G401 (cell line): ENCODE measurements at places on chromosomes 12 and 14.

GRCh38 chr12:111390910-111391309 lies 14.8 kb upstream of the SH2B3 start:
- DNase-seq = no peak

- DNase-seq = no peak
Measured at GRCh38 chr14:44287858-44288257, 219.2 kb downstream of the FSCB start.

- DNase-seq = no peak
Measured at GRCh38 chr12:19030603-19031002, 98.9 kb upstream of the PLEKHA5 start.

DNA sequence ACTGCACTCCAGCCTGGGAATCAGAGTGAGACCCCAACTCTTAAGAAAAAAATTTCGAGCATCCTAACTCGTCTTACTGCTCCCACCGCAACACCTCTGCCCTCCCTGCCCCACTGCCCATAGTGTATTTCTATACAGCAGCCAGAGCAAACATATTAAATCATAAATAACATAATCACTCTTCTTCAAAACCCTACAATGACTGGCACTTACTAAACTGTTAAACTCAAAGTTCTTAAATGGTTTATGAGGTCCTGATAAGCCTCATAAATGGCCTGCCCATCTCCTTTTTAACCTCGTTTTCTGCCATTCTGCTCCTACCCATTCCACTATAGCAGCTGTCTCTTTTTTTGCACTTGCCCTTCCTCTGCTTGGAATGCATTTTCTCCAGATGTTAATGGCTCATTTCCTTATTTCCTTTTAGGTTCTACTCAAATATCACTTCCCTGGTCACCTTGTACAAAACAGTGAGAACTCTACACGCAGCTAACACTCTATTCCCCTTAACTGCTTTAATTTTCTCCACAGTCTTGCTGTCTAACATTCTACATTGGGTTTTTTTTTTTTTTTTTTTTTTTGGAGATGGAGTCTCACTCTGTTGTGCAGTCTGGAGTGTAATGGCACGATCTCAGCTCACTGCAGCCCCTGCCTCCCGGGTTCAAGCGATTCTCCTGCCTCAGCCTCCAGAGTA lies 45.2 kb downstream of the CDK17 start:
- DNase-seq = no peak

GRCh38 chr14:103343164-103343879 lies 9.3 kb downstream of the EIF5 start:
- DNase-seq = no peak

DNA sequence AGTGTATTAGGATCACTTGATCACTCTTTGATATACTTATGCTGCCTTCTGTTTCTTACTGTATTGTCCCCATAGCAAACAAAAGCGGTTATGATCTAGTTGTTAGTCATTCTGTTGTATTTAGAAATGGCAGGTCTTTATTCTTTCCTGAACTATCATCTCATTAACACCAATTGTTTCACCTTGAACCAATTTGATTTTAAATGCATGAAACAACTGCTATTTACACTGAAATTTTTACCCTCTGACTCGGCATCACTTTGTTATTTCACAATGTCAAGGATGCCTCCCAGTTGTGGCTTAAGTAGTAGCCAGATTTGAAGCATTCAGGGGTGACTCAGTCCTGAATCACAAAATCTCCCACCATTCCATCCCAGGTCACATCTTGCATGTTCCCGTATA lies 303.5 kb downstream of the EGLN3 start:
- DNase-seq = no peak

DNA sequence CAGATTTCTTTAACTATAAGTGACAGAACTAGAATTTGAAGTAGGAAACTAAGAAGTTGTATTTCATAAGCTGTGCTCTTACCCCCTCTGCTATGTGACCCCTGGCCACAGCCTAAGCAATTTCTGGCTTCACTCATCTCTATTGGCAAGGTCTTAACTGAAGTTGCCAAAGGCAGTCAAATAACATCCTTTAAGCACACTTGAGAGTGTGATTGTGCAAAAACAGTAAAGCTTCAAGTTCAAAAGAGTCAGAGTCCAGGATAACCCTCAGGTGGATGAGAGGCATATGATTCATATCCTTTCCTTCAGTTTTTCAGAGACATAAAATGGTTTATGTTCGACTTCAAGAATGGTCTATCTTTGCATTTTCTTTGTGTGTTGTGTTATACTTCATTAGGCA lies 45.2 kb downstream of the GRIP1 start:
- DNase-seq = no peak

DNA sequence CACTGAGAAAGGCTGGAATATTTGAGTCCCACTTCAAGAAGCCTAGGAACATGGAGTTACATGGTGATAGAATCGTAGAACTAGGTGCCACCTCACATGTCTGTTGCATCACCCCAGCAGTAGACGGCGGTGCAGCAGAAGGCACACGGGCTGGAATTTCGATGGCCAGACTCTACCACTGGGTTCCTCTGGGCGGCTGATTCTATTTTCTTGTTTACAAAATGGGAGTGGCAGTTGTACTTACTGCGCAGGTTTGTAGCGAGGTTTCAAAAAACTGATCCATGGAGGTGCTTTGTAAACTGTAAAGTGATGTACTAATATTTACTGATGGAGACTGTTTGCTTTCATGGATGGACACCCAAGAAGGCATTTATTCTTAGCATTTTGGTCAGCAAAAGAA lies 45.7 kb downstream of the WDR20 start:
- no peak for DNase-seq

DNA sequence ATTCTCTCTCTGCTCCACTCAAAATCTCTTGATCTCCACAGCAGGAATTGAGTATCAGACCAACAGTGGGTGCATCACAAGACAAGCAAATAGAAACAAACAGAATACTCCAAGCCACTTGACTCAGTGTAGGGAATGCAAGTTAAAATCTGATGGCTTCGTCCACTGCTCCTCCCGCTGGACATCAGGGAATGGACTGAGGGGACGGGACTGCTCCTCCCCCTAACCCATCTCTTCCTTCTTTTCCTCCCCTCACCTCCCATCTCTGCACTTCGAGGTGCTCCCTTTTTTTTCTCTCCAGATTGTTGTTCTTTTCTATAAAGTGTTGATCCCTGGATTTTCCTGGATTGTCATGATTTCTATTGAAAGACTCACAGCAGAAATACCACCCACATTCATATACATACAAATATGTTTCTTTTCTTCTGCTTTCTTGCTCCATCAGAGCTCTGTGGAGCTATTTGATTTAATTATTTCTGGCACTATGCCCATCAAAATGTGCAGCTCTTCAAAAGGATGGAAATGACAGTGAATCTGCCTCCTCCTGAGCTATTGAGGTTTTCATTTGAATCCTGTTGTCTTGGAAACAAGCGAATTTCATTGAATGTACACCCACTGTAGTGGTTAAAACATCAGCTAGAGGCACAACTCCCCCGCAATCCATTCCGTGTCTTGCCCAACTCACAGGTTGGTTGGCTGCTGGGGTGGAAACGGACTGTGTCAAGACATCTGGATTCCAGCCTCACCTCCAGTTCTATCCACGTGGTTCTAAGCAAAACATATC lies 199.7 kb downstream of the SPTSSA start:
- no peak for DNase-seq

DNA sequence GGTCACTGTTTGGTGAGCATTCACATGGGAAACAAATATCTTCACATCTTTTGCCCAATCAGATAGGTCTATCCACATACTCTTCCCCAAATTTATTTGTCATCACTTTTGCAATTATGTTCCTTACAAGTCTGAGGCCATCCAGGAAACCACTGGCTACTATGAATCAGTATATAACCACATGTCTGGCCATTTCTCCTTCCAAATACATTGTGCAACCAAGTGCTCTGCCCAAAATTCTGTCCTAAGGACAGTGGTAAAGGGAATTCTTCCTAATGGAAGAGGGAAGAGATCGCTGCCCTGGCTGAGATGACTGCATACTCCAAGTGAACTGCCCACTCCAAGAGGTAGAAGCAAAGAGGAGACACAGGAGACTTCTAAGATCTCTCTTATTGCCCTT lies 148.9 kb upstream of the MAX start:
- DNase-seq = no peak

GRCh38 chr14:69049675-69050074 lies 70.6 kb upstream of the ACTN1 start:
- no peak for DNase-seq

- DNase-seq = no peak
Measured at GRCh38 chr12:121943926-121944325, 25.5 kb downstream of the CFAP251 start.

- no peak for DNase-seq
Measured at GRCh38 chr12:109925185-109925840, 25.2 kb downstream of the TCHP start.

- peak; percentile 80 for DNase-seq
Measured at GRCh38 chr12:13255792-13256691, 59.5 kb downstream of the EMP1 start.

GRCh38 chr14:70830998-70831781 lies 21.9 kb upstream of the MAP3K9 start:
- no peak for DNase-seq

DNA sequence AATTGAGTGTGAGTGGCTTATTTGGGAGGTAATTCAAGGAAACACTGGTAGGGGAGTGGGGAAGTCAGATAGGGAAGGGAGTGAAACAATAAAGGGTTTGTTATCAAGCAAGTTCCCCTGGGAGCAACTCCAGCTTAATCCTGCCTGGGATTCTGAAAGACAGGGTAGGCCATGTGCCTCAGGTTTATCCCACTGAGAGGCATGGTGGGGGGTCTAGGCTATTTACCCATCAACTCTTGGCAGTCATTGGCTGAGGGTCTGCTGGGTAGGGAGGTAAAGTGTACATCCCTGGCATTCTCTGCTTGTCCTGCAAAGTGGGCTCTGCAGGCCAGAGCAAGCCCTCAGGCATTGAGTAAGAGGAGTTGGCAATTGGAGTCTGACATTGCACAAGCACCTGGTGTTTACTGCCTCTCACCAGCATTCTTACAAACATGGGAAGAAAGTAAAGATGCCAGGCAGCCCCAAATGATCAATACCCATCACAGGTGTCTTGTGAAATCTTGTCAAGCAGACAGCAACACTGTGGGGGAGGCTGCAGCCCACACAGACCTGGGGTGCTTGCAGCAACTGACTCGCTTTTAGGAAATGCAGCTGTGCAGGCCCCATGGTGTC lies 169.3 kb downstream of the KTN1 start:
- no peak for DNase-seq

DNA sequence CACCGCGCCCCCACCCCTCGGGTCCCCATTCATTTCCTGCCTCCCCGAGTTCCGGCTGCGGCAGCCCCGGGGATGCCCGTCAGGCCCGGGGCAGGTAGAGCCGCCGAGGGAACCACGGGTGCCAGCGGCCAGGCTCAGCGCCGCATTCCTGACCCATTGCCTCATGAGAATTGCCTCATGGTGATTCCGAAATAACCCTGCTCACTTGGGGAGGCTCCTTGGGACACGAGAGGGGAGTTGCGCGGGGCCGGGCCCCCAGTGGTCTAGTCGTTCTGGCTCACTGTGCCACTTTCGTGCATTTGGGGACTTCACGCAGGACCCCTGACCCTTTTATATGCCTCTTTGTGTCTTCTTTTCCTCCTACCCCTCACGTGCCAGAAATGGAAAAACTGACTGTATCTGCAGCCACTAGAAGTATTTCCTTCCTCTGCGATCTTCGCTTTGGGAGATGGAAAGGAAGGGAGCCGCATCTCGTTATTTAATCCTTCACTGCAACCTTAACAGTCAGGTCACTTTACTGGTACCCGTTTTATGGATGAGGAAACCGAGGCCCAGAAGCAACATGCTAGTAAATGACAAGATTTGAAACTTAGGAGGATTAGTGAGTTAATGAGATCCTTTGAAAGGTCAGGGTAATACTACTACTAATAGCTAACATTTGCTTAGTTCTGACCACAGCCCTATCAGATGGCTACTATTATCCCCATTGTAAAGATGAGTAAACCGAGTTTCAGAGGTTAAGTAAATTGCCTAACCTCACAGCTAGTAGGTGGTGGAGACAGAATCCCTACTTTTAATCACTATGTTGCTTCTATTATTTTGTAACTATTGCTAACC lies 768 bp downstream of the PTPN11 start:
- DNase-seq = no peak

DNA sequence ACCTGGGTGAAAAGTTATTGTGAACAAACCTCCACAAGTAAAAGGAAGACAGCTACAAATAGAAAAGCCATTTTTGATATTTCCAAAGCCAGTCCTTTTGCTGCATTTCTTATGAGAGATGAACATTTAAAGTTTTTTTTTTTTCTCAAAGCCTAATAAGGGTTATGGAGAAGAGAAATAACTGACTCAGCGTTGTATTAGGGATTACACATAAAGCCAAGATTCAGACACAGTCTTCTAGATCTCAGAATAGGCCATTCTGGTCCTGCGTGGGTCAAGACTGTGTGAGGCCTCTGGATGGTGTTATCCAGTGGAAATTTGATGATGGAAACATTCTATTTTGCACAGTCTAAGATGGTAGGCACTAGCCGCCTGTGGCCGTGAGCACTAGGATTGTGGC lies 459.8 kb downstream of the EGLN3 start:
- DNase-seq = no peak

DNA sequence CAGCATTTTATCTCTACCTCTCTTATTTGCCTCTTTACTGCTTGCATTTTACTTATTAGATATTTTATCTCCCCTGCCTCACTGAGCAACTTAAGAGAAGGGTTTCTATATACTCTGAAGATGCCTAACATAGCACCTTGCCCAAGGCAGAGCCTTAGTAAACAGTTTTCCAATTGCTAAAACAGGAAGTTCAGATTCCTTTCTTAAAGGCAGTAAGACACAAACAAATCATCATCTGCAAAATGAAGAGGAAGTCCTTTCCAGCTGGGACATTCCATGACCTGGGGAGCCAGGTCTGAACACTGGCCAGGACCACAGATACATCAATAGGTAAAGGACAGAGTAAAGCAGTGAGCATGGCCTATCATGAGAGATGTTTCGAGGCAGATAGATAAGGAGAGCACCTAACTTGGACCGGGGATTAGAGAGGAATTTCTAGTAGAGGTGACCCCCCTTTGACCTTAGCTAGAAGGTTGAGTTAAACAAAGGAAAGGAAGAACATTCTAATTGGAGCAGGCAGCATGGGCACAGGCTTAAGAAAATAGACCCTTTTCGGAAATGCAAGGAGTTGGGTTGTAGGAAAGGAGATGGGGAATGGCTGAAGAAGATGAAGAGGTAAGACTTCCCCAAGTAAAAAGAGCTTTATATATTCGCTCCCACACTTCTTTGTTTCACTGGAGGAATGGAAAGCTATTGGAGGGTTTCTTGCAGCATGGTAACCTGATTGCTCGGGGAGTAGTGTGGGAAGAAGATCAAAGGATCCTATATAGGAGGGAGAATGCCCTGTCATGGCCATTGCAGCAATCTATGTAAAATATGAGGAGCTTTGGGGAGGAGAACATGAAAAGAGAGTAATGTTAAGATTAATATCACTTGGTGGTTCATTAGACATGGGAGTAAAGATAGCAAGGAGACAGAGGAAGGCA lies 94.8 kb downstream of the PHLDA1 start:
- DNase-seq = no peak

GRCh38 chr12:122467983-122468382 lies 32.7 kb downstream of the ZCCHC8 start:
- DNase-seq = no peak
